Activated CD8-positive, alpha-beta memory T cell treated with anti-CD3 and anti-CD28 coated beads for 4 hours (primary cell): ENCODE measurements at places on chromosomes 2 and 18.

DNA sequence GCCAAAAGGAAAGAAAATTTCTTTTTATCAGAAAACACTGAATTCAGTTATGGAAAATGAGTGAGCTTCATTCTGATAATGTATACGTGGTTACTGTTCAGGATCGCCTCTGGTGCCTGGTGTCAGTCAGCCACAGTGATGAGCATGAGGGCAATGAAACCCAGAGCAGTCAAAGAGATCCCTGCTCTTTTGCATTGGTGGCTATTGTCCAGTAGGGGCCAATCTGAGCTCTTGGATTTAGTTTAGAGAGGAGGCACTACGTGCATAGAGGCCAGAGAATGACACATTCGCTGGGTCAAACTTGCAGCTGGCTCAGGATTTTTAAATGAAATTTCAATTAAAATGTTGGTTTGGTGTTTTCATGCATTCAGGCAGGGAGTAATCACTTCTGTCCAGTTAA is 522.9 kb downstream of the TMEM182 start:
- no peak for DNase-seq

DNA sequence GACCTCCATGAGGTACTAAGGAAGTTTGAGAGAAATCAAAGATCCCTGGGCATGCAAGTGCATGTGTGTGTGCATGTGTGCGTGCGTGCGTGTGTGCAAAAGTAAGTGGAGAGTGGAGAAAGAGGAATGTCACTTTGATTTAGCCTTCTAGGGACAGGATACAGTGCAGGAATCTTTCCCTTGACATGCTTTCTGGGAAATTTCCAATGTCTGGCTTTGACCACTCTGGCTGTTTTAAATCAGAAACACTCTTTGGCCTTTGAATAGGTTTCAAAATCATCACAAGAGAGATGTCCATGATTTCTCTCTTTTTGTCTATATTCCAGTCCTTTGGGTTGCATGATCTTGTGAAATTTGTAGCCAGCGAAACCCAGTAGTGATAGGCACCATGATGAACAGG is 162.0 kb downstream of the ALK start:
- DNase-seq = no peak

DNA sequence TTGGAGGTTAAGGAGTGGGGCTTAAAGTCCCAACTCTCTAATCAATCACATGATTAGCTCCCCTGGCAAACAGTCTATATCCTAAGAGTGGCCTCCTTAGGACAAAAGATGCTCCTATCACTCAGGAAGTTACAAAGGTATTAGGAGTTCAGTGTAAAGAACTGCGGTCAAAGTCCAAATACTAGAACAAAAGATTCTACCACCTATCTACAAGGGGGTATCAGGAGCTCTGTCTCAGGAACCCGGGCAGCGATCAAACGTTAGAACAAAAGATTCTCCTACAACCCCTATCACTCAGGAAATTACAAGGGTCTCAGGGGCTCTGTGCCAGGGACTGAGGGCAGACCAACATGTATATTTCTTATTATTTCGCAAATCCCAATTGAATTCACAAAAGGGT is 58.0 kb downstream of the DTNB start:
- no peak for DNase-seq

DNA sequence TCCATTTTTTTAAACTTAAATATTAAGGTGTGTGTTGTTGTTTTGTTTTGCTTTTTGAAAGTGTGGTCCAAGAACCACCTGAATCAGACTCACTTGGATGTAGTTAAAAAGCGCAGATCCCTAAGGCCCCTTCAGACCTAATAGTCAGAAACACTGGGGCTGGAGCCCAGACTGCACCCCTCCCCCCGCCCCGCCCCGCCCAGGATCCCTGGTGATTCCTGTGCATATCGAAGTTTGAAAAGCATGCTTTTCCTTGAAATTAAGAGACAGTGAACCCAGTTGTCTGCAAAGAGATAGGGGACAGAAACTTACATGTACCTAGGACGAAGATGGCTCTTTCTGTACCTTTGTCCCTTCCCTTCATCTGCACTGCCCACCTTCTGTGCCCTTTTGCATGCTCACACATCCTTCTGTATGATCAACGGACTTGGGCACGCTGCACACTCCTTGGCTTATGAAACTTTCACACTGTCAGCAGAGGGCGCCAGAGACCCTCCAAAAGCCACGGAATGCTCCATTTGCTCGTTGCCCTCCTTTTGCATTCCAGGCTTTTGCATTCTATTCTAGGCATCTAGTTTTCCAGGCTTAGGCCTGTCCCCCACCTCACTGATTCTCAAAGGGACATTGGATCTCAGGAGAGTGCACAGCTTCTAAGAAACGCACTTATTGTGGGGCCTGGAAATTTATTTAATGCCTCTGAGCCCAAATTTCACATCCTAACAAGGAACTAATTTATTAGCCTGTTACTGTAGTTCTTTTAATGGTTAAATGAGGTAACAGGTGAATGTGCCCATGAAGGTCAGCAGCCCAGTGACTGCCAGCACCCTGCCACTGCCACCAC is 32.8 kb upstream of the SLC14A1 start:
- DNase-seq = peak; percentile 55

GRCh38 chr18:43661570-43661969 is 384.3 kb upstream of the SYT4 start:
- DNase-seq = no peak

GRCh38 chr2:50116096-50117010 is 915.6 kb downstream of the NRXN1 start:
- DNase-seq = no peak

GRCh38 chr18:61531891-61532290 is 198.7 kb downstream of the CDH20 start:
- DNase-seq = no peak

DNA sequence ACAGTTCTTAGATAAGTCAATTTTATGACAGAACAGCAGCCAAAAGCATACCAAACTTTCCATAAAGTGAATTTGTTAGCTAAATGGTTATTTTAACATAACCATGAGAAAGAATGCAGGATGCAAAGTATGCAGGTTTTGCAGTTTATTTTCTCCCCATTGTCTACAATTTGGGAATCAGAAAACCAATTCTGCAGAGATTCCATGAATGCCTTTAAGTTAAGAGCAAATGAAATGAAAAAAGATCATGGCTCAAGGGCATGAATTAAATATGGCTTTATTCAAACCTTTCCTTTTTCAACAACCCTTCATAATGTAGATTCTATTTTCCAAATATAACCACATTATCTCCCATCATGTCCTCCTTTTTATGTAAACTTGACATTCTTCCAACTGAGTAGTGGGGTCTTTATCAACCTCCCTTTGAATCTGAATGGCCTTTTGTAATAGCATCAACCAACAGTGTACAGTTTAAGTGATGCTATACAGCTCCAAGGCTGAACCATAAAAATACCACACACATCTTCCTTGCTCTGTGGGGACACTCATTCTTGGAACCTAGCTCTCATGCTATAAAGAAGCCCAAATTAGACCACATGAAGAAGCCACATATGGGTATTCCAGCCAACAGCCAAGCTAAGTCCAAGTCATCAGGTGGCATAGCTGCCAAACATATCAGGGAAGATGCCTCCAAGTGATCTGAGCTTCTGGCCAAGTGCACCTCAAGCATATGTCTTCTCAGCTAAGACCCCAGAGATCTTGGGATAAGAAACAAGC is 49.8 kb downstream of the PIAS2 start:
- no peak for DNase-seq

DNA sequence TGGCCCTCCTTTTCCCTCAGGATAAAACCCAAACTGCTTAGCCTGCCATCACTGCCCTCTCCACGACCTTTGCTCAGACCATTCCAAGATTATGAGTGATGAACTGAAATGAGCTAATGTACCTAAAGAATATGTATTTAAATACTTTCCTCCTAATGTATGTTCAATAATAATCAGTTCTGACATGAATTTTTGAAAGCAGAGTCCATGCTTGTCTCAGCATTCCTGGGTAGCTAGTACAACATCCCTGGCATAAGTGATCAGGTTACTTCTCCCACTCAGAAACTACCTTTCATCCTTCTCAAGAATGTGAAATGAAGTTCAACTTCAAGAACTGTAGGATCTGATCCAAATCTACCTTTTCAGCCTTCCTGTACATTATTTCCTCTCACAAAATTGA is 103.6 kb downstream of the UNC80 start:
- no peak for DNase-seq

DNA sequence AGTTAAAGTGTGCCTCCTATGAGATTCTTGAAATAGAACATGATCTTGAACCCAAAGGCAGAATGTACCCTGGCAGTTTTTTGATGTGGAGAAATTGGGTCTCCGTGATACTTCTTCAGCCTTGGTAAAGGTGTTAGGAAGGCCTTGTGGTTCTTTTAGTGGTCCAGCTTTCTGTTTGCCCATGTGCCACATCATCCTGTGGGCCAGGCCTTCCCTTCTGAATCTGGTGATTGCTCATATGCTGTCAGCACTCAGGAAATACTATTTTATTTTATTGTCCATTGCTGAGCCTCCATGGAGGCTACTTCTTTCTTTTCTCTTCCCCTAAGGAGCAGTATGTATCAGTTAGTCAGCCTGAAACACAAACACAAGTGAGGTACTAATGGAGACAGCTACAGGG is 52.9 kb downstream of the CCDC141 start:
- DNase-seq = no peak

GRCh38 chr2:127000937-127001336 is 102.2 kb downstream of the TEX51 start:
- no peak for DNase-seq

DNA sequence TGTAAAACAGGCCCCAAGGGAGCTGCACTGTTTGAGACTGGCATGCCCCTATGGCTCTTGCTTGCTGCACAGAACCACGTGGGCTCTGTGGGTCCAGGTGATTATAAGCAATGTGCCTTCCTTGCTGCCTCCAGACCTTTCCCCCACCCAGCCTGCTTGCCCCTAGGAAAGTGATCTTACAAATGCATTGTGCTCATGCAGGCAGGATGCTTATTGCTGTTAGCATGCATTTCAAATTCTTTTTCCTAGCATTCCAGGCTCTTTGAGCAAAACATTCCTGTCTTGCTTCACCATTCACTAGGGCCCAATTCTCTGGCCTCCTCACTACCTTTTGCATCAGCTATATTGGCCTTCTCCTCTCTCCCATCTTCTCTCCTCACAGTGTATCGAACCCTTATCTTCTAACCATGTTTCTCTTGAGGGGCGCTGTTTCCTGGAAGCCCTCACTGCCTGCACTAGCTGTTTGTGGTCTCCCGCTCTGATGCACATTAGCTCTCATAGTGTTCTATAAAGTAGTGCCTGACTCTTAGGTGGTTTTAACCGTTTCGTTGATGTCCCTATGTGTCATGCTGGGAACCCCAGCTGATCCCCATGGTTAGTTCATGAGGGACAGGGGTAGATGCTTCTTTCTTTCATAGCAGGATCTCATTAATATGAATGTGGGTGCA is 152.9 kb upstream of the EPAS1 start:
- no peak for DNase-seq

GRCh38 chr2:236940497-236940896 is 145.2 kb upstream of the COPS8 start:
- DNase-seq = no peak

GRCh38 chr18:46061387-46061786 is 10.7 kb downstream of the PSTPIP2 start:
- DNase-seq = no peak

- DNase-seq = no peak
These were observed 215.1 kb downstream of the LDLRAD4 start for GRCh38 chr18:13433685-13434084.

GRCh38 chr18:77095391-77096371 is 36.9 kb downstream of the MBP start:
- no peak for DNase-seq

DNA sequence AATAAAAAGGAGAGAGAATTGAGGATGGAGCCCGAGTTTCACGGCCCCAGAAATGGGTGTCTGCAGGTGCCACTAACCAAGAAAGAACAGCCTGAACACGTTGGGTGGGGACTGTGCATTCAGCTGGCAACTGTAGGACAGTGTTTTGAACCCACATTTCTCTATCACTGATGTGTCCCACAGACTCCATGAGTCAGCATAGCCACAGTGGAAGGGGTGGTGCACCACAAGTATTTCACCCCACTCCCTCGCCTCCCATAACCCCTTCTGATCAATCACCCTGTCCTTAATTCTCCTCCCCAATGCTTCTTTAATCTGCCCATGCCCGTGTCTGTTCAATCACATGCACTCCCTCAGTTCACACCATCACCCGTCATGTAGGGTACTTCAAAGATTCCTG is 291.5 kb downstream of the ZNF516 start:
- DNase-seq = no peak

GRCh38 chr18:48657447-48658120 is 118.8 kb downstream of the CTIF start:
- DNase-seq = no peak

DNA sequence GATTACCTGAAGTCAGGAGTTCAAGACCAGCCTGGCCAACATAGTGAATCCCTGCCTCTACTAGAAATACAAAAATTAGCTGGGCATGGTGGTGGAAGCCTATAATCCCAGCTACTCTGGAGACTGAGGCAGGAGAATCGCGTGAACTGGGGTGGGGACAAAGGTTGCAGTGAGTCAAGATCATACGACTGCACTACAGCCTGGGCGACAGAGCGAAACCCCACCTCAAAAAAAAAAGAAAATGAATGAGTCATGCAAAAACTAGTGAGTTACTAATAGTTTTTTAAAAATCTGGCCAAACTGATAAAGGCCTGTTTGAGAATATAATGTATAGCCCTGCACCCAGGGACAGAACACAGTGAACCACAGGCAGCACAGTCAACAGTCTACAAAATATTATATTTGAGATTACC is 17.5 kb downstream of the AFG3L2 start:
- DNase-seq = no peak

DNA sequence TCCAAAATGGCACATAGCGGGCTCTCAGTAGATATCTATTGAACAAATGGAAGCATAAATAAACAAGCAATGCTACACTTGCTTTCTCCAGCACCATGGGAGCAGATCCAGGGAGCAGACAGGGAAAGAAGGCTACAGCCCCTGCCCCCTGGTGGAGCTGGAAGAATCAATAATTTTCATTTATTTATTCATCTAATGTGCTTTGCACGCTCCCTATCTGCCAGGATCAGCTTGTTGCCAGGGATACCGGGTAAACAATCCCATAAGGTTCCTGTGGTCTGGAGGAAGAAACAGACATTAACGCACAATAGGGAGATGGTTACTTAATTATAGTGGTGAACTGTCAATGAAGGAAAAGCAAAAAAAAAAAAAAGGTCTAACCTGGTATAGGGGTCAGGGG is 40.1 kb upstream of the CLASP1 start:
- no peak for DNase-seq
